ENCODE measurements at places on chromosomes 7 and 10.

- no peak for DNase-seq
These were observed 75.1 kb downstream of the CRPPA start for GRCh38 chr7:16345979-16346958.

DNA sequence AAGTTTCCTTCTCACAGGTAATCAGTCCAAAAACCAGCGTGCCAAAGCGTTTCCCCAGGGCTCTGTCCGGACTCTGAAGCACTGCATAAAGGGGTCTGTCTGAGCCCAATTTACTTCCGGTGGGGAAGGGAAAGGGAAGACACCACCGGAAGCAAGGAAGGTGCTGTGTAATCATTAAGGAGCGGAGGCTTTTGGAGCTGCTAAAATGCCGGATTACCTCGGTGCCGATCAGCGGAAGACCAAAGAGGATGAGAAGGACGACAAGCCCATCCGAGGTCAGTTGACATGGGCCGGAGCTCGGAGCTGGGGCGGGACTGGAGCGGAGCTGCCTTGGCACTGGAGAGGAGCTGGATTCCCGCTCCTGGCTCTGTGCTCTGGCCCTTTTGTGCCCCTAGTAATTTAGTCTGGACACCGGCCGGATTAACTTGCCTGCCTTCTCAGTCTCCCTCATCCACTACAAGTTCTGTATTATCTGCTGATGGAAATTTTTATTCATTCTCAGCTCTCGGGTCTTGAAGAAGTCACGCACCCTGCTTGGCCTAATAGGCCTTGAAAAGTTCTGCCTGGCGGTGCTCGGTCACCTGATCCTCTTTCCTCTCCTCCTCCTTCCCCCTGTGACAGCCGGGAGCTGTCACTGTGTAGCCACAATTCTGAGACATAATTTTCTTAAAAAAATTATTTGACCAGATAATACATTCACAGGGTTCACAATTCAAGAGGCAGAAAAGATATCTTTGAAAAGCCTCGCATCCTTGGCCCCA lies at the start of gene PSMC2:
Gene PSMC2 (plus strand): TSS at position 137 of the 761 bp plus-strand sequence. CDS start 69 bp downstream, at position 206.
- peak; percentile 69 for DNase-seq

DNA sequence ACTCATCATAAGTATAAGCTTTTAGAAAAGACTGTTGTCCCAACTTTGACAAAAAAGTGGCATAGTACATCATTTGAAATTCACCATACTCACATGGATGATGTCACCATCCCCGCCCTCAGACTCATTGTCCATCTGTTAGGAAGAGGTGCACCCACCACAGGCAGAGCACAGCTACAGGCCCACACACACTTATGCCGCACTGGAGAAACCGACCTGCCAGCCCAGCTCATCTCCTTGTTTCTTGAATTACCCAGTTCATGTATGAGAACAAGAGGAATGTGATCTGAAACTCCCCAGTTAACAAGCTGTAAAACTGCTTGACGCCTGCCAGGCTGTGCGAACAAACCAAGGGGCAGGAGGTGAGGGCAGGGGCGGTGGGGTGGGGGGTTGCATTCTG lies 312.0 kb downstream of the DPP6 start:
- no peak for DNase-seq

GRCh38 chr10:126713594-126713993 lies 43.1 kb upstream of the C10orf90 start:
- DNase-seq: no peak

GRCh38 chr7:43873300-43873699 lies 4.0 kb upstream of the MRPS24 start:
- DNase-seq: no peak

GRCh38 chr7:100118388-100119071 lies 628 bp downstream of the TAF6 start:
- DNase-seq: no peak

GRCh38 chr7:122014697-122015096 lies 129.4 kb downstream of the AASS start:
- no peak for DNase-seq

DNA sequence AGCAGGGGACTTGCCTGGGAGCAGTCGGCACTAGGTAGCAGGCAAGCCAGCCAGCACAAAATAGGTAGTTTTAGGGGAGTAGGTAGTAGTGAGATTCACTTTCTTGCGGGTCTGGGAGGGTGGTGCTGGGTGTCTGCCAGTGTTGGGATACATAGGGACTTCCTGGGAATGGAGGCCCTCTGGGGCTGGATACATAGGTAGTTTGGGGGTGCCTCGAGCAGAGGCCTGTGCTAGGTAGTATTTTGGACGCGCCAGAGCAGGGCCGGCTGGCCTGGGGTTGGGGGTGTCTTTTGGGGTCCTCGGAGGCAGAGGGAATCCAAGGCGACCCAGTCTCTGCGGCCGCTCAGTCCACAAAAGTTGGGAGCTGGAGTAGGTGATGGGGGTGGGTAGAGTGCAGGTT lies 2.0 kb upstream of the HOXA3 start:
- no peak for DNase-seq

DNA sequence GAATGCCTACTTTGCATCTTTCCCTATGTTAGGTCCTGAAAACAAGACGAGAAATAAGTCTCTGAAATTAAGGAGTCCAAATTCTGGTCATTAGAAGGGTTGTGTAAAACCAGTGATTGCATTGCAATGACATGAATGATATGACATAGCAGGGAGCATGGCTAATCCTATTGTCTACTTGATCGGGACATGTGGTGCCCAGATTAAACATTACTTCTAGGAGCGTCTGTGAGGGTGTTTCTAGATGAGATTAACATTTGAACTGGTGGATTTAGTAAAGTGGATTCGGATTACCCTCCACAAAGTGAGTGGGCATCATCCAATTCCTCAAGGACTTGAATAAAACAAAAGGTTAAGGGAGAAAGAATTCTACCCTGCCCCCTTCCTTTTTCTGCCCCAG lies 434.9 kb upstream of the KLF6 start:
- DNase-seq: no peak
